ENCODE measurements at places on chromosomes 6 and 20.

GRCh38 chr6:11769244-11769643 lies 9.4 kb downstream of the ADTRP start:
- no peak for DNase-seq

DNA sequence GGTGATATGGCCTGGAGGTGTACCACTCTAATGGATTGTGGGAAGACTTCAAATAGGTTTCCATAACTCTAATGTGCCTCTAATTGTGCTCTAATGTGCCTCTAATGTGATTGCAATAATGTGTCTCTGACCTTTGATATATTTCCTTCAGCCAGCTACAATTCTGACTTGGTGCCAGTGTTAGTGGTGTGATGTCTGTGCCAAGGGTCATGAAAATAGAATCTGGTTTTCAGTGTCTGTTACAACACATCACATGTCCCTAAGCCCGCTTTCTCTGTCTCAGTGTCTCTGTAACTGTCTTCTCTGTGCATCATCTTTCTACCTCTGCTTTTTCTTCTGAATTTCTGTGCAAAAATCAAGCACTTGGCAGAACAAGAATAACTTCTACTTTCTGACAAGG lies 77.2 kb upstream of the ECI2 start:
- no peak for DNase-seq

GRCh38 chr6:107506145-107506544 lies 16.2 kb downstream of the SOBP start:
- DNase-seq: no peak

GRCh38 chr6:63644668-63645326 lies 9.2 kb downstream of the PHF3 start:
- DNase-seq: no peak

GRCh38 chr6:11609324-11610071 lies 71.9 kb downstream of the TMEM170B start:
- no peak for DNase-seq

Data from CD4-positive, alpha-beta T cell treated with Interferon gamma for 1 hour (primary cell).